Esophagus squamous epithelium (tissue), 5 donors: ENCODE measurements at places on chromosomes 11 and 22.

- DNase-seq, result no peak
Observed at GRCh38 chr11:95066716-95067038, at the start of gene SRSF8. Gene SRSF8 (plus strand): TSS chr11:95066919. CDS start chr11:95067227, 308 bp downstream.

- DNase-seq, result no peak
Observed at GRCh38 chr11:65883058-65883761, 3.6 kb downstream of the CTSW start.

- DNase-seq, result no peak
Observed at GRCh38 chr11:89495951-89496350, 4.8 kb upstream of the NOX4 start.

DNA sequence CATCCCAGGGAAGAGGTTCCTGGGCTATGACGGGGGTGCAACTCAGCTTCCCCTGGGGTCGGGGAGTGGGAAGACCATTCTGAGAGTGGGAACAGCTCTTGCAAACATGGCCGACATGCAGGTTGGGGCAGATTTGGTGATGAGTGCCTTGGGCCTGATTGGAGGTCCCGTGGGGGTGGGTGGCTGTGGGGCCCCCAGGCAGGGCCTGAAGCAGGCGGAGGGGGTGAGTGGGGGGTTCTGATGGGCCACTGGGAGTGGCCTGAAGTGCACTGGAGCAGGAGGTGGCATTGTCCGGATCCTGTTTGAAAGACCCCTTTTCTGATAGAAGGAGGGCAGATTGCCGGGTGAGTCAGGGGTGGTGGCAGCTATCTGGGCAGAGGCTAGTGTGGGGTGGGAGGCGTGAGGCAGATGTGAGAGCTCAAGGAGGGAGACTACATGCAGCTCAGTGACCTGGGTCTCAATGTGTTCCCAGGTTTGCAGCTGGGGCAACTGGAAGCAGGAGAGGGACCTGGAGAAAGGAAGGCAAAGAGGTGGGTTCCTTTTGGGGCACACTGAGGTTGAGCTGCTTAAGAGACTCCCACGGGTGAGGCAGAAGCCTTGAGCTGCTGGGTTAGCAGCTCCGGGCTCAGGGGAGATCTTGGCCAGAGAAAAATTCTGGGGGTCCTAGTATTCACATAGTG lies 15.1 kb downstream of the MYEOV start:
- no peak for DNase-seq

- no peak for DNase-seq
Observed at GRCh38 chr22:45905326-45905923, 71.5 kb downstream of the WNT7B start.

- DNase-seq, result no peak
Observed at GRCh38 chr11:65529475-65530156, 4.7 kb downstream of the SCYL1 start.

- no peak for DNase-seq
Observed at GRCh38 chr11:70415642-70416395, 17.5 kb downstream of the CTTN start.

DNA sequence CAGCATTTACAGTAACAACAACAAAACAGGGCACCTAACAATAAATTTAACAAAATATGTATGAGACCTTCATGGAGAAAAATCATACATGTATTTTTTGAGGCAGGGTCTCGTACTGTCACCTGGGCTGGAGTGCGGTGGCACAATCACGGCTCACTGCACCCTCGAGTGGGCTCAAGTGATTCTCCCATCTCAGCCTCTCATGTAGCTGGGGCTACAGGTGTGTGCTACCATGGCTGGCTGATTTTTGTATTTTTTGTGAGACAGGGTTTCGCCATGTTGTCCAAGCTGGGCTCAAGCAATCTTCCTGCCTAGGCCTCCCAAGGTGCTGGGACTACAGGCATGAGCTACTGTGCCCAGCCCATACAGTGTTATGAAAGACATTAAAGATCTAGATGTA lies 278.1 kb downstream of the SWAP70 start:
- DNase-seq, result no peak

- no peak for DNase-seq
Observed at GRCh38 chr11:83674102-83674896, 388.1 kb upstream of the CCDC90B start.

- no peak for DNase-seq
Observed at GRCh38 chr11:124493016-124493655, 47.6 kb upstream of the OR8B8 start.

GRCh38 chr11:76629116-76629852 lies 41.3 kb downstream of the LRRC32 start:
- DNase-seq, result no peak

- DNase-seq, result no peak
Observed at GRCh38 chr22:38941488-38941987, 15.9 kb upstream of the APOBEC3A start.

GRCh38 chr22:22942511-22943329 lies 55.1 kb downstream of the IGLL5 start:
- no peak for DNase-seq

GRCh38 chr11:36684840-36685801 lies 87.1 kb upstream of the RAG2 start:
- DNase-seq, result no peak

- DNase-seq, result no peak
Observed at GRCh38 chr11:127074151-127074761, 73.7 kb upstream of the KIRREL3 start.

GRCh38 chr22:39574779-39575551 lies 4.4 kb downstream of the CACNA1I start:
- DNase-seq, result no peak
